ENCODE measurements at places on chromosomes 1 and 21. TPM values are rescaled to one million over a fixed set of nuclear protein-coding genes. Genes with fewer than 3 reads are reported as not detected.

EBNA1BP2 gene
- total RNA-seq, result 29.3 TPM

DNA sequence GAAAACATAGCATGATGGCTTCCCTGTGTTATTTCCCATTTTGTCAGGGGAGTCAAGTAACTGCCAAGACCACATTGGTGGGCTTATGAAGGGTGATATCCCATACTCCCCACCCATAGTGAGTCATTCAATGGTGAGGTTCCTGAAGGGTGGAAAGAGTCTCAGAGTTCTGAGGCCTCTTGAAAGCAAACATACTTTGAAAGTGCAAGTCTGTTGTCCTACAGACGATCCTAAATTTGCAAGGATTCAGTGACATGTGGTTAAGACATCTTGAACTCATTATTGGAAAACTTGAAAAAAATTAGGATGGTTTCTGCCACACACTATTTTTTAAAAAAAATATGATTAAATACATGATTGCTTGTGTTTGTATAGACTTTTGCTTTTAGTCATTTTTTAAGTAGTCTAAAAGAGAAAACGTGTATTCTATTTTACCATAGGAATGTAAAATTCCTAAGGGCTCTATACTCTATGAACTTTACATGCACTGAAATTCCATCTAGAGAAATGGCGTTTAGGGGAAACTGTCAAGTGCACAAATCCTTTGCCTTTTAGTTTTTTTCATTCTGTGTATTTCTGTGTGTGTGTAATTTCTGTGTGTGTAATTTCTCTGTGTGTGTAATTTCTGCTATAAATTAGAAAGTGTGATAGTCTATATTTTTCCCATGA lies 225.5 kb upstream of the ADAMTS5 start:
- no peak overlapping the region for H3K4me3 ChIP-seq
- H3K4me1 ChIP-seq, result no peaks in the 10 kb centered on the region
- no peaks in the 10 kb centered on the region for H3K27me3 ChIP-seq
- no peak for DNase-seq
- no peaks in the 10 kb centered on the region for H3K36me3 ChIP-seq

DNA sequence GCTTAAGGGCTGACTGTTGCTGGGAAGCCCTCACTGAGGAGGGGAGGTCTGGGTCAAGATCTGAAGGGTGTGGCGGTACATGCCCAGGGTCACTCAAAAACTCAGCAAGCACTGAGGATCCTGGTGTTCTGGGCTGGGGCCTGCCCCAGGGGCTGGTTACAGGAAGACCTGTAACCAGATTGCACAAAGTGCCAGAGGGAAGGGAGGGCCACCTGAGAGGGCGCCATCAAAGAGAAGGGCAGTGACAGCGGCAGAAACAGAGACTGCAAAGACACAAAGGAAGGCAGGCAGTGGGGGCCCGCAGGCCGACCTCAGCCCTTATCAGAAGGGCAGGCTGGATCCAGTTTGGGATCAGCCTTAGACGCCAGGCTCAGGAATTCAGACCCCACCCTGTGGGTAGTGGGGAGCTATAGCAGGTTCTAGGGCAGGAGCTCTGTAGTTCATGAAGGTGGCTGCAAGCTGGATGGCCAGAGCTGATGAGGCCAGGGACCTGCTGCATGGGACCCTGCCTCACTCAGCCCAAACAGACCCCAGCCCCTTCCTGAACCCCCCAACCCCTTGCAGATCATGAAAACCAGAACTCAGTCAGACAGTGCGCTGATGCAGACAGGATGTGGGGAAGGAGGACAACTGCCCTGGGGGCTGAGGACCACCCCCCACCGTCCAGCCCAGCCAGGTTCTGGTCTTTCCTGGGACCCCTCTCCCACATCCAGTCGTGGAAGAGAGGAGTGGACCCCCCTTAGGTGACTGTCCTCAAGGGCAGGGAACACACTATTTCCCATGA lies 3.9 kb downstream of the SH2D5 start:
- peaks cover 45% of the 10 kb centered on the region for H3K27me3 ChIP-seq
- peaks cover 25% of the 10 kb centered on the region for H3K4me1 ChIP-seq
- DNase-seq, result no peak
- H3K4me3 ChIP-seq, result no peak overlapping the region
- no peak overlapping the region for H3K27ac ChIP-seq

JAK1 gene
- 156 TPM for total RNA-seq

DNA sequence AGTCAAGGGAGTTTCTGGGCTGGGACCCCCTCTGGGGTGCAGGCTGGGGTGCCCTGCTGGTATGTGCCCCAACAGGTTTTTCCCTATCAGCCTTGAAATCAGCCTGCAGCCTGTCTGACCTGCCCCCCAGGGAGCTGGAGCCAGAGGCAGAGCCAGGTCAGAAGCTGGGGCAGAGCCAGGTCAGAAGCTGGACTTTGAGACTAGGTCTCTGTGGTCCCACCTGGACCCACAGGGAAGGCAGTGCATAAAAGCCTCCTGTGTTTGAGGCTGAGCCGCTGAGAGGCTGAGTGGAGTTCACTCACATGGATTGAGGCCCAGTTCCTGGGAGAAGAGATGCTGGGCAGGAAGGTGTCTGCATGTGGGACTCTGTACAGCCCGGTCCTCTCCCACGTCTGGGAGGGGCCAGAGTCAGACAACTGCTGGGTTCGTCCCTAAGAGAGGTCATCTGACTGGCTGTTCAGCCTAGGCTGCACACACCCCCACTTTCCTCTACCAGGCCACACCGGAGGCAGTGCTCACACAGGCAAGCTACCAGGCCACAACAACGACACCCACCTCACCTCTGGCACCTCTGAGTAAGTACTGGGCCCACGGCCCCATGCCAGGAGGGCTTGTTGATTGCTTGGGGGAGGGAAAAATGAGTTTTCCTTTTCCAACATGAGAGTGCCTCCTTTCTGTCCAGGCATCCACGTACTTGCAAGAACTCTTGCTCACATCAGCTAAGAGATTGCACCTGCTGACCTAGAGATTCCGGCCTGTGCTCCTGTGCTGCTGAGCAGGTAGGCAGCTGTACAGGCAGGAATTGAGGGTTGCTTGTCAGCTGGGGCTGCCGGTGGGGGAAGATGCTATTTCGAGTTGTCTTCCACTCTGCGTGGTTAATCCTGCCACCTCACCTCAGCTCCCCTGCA lies at the start of gene ANXA9:
ANXA9 (plus strand) TSS at position 488 of the 908 bp plus-strand sequence. CDS start 814 bp downstream, outside the sequence.
- peak within 1 kb of the TSS; percentile 43 for H3K27ac ChIP-seq
- DNase-seq, result no peak
- H3K27me3 ChIP-seq, result no peaks in the 10 kb centered on the region
- H3K4me1 ChIP-seq, result peaks cover 50% of the 10 kb centered on the region
- no peaks in the 10 kb centered on the region for H3K36me3 ChIP-seq

SERPINC1 gene
- total RNA-seq, result 0.30 TPM

DNA sequence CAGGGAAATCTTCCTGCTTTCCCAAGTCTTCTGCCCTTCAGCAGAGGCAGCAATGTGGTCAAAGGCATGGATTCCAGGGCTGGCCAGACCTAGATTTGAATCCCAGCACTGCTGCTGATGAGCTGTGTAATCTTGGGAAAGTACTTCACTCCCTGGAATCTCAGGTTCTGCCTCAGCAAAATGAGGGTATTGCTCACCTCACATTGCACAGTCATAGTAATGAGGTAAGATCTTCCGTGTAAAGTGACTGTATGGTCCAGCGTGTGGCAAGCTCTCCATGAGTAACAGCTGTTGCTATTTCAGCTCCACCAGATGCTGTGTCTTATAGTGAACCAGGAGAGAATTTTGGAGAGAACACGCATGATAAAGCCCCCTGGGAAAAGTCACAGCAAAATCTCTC lies 56.1 kb upstream of the F3 start:
- H3K4me1 ChIP-seq, result peaks cover 11% of the 10 kb centered on the region
- H3K27ac ChIP-seq, result no peak overlapping the region
- DNase-seq, result no peak
- H3K36me3 ChIP-seq, result no peaks in the 10 kb centered on the region
- no peak overlapping the region for H3K4me3 ChIP-seq

GRCh38 chr1:46942086-46942485 lies 810 bp upstream of the CYP4A11 start:
- H3K4me3 ChIP-seq, result no peak overlapping the region
- H3K4me1 ChIP-seq, result no peaks in the 10 kb centered on the region
- no peak for DNase-seq

ALG14 gene
- total RNA-seq, result 4.6 TPM

ATP1A4 gene
- total RNA-seq, result 1.1 TPM

EXTL1 gene
- total RNA-seq, result 0.24 TPM

DNA sequence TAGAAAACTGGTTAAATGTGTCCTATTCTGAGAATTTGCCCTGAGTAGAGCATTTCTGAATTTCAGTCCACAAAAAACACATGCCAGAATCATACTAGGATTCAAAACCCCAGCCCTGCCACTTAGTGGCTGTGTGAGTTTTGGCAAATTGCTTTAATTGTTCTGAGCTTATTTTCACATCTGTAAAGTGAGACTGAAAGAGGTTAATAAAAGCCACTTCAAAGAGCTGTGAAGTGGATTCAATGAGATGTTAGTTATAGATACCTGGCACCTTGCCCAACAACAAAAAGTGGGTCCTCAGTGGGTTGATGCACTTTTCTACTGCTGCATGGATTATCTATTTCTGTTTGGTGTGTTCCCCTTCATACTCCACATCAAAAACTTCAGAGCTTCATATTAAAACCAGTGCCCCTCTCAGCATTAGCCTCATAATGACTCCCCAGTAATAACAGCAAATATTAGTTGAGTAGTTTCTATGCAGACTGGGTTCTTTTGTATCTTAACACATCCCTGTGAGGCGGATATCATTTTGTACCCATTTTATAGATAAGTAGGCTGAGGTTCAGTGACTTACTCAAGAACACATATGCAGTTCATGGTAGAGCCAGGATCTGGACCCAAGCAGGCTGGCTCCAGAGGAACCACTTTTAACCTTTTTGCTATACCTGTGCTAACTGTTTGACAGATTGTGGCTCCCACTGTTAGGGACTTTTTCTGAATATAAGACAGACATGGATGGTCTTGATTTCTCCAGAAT lies 14.2 kb upstream of the ADORA3 start:
- H3K4me3 ChIP-seq, result no peak overlapping the region
- no peaks in the 10 kb centered on the region for H3K36me3 ChIP-seq
- peaks cover 45% of the 10 kb centered on the region for H3K4me1 ChIP-seq
- DNase-seq, result no peak

- H3K4me3 ChIP-seq, result no peak overlapping the region
- no peaks in the 10 kb centered on the region for H3K36me3 ChIP-seq
- H3K27me3 ChIP-seq, result no peaks in the 10 kb centered on the region
- H3K27ac ChIP-seq, result peak overlapping the region; percentile 62
- H3K4me1 ChIP-seq, result peaks cover 24% of the 10 kb centered on the region
- DNase-seq, result no peak
Measured at GRCh38 chr1:58718435-58718834, 18.6 kb upstream of the MYSM1 start.

TMEM269 gene
- total RNA-seq, result not detected

MSH4 gene
- total RNA-seq, result 0.65 TPM

DNA sequence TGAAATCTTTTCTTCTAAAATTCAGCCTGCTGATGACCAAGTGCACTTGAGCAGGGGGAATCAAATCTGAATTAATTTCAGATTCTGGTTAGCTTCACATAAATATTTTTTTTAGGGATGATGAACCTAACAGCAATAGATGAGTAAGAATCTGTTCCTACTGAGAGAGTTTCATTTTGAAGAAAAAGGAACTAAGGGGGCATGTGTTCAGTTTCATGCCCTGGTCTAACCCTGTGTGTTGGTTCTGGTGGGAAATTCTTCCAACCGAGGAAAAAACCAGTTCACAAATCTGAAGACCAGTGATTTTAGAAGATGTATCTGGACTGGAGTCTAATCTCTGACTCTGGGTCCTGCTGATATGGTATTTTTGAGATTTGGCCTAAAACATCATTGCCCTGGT lies 13.7 kb downstream of the SELL start:
- H3K4me1 ChIP-seq, result peaks cover 17% of the 10 kb centered on the region
- no peak for DNase-seq
- no peaks in the 10 kb centered on the region for H3K27me3 ChIP-seq
- H3K27ac ChIP-seq, result no peak overlapping the region
- no peaks in the 10 kb centered on the region for H3K36me3 ChIP-seq
- H3K4me3 ChIP-seq, result no peak overlapping the region

GRCh38 chr1:153538315-153538821 lies 2.4 kb downstream of the S100A5 start:
- H3K27me3 ChIP-seq, result no peaks in the 10 kb centered on the region
- H3K4me3 ChIP-seq, result no peak overlapping the region
- peaks cover 63% of the 10 kb centered on the region for H3K4me1 ChIP-seq
- H3K27ac ChIP-seq, result no peak overlapping the region

GRCh38 chr1:26471498-26472319 lies 531 bp upstream of the HMGN2 start:
- H3K27ac ChIP-seq, result peak overlapping the region; percentile 100
- no peaks in the 10 kb centered on the region for H3K27me3 ChIP-seq
- peak; percentile 90 for DNase-seq
- peaks cover 38% of the 10 kb centered on the region for H3K4me1 ChIP-seq
- peaks cover 42% of the 10 kb centered on the region for H3K36me3 ChIP-seq
- H3K4me3 ChIP-seq, result peak overlapping the region; percentile 99

LRRC8B gene
- total RNA-seq, result 16.4 TPM

- DNase-seq, result no peak
- H3K36me3 ChIP-seq, result peaks cover 8% of the 10 kb centered on the region
- H3K4me1 ChIP-seq, result no peaks in the 10 kb centered on the region
Measured at GRCh38 chr1:180821970-180822369, 90.7 kb upstream of the KIAA1614 start.

GRCh38 chr1:158390331-158390730 lies 8.9 kb downstream of the OR10T2 start:
- H3K4me1 ChIP-seq, result no peaks in the 10 kb centered on the region
- no peaks in the 10 kb centered on the region for H3K27me3 ChIP-seq
- H3K36me3 ChIP-seq, result no peaks in the 10 kb centered on the region
- no peak overlapping the region for H3K27ac ChIP-seq
- DNase-seq, result no peak
- no peak overlapping the region for H3K4me3 ChIP-seq

GRCh38 chr1:209168204-209168603 lies 415.3 kb upstream of the CAMK1G start:
- H3K36me3 ChIP-seq, result no peaks in the 10 kb centered on the region
- H3K4me1 ChIP-seq, result no peaks in the 10 kb centered on the region
- H3K4me3 ChIP-seq, result no peak overlapping the region
- DNase-seq, result no peak
- no peaks in the 10 kb centered on the region for H3K27me3 ChIP-seq
- H3K27ac ChIP-seq, result no peak overlapping the region

DNA sequence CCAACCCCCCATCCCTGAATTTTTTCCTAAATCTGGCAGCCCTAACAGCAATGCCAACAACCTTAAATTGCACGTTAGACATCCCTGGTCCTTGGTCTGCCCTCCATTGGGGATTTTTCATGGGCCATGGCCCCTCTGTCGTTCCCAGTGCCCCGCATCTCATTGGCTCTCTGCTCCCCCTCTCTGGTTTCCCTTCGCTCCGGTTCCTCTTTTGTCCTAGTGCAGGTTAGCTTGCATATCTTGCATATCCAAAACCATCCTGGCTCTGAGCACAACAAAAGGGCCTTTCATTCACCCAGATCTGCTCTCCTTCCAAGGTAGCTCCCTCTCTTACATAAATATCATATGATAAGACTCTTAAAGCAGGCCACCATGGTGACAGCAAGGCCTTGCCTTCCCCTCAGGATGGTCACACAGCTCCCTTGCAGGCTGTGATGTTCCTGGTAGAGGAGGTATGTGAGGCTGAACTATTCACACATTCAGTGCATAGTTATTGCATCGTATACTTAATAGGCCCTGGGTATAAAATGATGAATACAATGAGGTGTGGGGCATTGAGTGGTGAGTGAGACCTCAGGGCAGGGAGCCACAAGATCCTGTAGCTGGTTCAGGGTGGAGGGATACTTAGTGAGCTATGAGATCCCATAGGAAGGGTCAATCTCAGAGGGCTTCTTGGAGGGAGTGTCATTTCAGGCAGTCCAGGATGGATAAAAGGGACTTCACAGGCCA lies 45.2 kb downstream of the TENT5C start:
- H3K4me1 ChIP-seq, result peaks cover 22% of the 10 kb centered on the region
- H3K4me3 ChIP-seq, result no peak overlapping the region
- DNase-seq, result no peak
- H3K27me3 ChIP-seq, result no peaks in the 10 kb centered on the region

GLMP gene
- 53.7 TPM for total RNA-seq

LAD1 gene
- total RNA-seq, result 35.3 TPM
